ENCODE measurements at places on chromosomes 5 and 9.

DNA sequence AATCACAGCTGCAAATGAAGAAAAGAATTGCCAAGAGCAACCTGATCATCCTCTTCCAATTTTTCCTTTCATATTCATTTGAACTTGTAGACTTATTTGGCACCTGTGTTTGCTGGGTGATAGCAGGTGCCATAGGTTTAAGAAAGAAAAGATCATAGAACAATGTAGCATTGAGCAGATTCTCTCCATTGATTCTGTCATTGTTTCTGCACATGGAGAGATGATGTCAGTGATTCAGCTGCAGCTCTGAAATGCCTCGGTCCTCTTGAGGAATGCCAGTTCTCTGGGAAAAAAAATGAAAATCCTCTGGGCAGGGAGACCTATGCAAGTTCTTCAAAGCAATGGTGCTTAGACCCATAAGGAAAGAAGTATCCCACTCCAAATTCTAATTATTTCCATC, 418.1 kb upstream of the KLF4 start:
- no peak for DNase-seq

- no peak for DNase-seq
These were observed 38.9 kb downstream of the AHRR start for GRCh38 chr5:360257-361027.

- DNase-seq = no peak
These were observed 149.7 kb upstream of the IER5L start for GRCh38 chr9:129327552-129328328.

DNA sequence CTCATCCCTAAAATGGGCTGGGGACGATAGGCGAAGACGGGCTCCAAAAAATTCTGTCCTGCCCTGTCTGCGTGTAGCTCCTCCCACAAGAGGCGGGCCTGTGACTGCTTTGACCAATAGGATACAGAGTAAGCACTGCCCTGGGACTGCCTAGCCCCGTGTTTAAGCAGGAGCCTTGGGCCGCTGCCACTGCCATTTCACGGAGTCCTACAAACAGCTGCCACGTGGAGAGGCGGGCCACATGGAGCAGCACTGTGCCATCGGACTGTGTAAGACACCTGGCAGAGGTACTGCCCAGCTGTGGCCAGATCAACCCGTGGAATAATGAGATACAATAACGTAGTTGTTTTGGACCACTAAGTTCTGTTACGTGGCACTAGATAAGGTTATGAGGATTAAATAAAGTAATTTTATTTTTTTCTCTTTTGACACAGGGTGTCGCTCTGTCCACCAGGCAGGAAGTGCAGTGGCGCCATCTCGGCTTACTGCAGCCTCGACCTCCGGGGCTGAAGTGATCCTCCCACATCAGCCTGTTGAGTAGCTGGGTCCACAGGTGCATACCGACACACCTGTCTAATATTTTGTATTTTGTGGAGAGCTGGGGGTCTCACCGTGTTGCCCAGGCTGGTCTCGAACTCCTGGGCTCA, 87.2 kb downstream of the LMNB1 start:
- no peak for DNase-seq

DNA sequence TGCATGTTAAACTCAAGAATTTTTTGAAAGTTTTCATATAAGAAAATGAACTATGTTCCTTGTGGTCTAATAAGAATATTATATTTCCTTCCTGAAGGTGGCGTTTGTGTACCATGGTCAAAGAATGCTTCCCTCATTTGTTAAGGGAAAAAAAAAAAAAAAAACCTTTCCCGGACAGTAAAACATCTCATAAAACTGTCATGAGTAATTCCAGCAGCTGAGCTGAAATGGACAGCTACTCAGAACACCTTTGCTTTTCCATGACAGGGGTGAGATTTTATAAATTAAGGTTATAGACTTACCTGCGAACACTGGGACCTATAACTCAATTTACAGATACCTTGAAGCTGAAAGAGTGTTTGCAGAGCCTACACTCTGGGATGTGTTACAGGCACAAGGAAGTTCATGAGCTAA, 113.2 kb upstream of the RANBP3L start:
- DNase-seq = peak; percentile 58

- DNase-seq = no peak
These were observed 70.7 kb upstream of the DHFR start for GRCh38 chr5:80725446-80725845.

DNA sequence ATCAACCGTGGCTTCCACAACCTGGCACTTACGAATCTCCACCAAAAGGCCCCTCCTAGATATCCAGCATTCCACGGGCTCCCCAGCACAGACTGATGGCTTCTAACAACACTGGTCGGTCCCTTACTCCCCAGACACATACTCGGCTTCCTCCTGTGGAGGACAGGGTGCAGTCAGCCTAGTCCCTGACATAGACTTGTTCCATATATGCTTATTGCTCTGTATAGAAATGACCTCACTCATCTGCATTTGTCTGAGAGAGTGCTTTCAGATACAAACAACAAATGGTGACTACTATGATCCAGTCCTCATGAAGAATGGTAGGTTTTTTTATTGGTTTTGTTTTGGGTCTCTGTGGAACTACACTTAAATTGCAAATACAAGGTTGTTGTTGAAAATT, 72.4 kb downstream of the TMEM215 start:
- no peak for DNase-seq

GRCh38 chr5:78699552-78700153, 51.1 kb upstream of the LHFPL2 start:
- DNase-seq = no peak

DNA sequence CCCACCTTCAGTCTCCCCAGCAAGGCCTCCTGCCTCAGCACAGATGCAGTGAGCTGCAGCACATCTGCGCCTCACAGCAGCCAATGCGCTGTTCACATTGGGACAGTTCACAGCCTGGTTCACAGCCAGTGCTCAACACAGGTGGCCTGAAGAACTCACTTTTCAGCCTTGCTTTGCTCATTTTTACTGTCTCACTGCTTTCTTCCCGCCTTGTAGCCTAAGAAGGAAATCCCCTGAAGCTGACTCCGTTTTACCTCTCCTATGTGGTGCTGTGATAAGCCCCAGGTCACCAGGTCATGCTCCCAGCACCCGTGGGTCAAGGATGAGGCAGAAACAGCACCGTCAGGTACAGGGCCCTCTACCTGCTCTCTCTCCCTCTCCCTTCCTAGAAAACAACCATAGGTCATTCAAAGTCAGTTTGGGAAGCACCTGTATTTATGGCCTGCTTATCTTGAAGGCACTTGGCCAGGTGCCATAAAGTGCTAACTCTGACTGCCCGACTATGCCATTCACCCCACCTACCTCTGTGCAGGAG, 1.1 kb downstream of the GCNT4 start:
- no peak for DNase-seq

- DNase-seq = no peak
These were observed 226.1 kb downstream of the NR3C1 start for GRCh38 chr5:143177263-143177983.

GRCh38 chr9:116320290-116320689, 166.7 kb downstream of the PAPPA start:
- no peak for DNase-seq

GRCh38 chr9:130713286-130713960, 19.8 kb downstream of the EXOSC2 start:
- peak; percentile 37 for DNase-seq

GRCh38 chr9:127224883-127225739, 39.5 kb upstream of the GARNL3 start:
- DNase-seq = peak; percentile 41

- no peak for DNase-seq
These were observed 100.5 kb upstream of the CCDC152 start for GRCh38 chr5:42655982-42656650.

GRCh38 chr9:101037430-101037829, 8.9 kb downstream of the PLPPR1 start:
- DNase-seq = no peak

DNA sequence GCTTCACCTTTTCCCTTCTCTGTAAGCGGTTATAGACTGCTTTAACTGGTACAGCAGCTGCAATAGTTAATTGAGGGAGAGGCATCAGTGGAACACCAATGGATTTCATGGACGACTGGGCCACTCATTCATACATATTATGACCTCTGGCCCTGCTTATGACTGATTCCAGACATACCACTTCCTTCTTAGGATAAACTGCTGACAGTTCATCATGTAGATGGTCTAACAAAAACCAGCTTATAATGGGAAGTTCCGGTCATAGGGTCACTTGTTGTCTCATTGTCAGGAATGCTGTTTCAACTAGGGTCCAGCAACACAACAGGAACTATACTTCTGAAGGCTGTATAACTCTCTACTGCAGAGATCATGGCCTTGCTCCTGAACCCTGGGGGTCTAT, 265.2 kb upstream of the RASA1 start:
- DNase-seq = no peak

DNA sequence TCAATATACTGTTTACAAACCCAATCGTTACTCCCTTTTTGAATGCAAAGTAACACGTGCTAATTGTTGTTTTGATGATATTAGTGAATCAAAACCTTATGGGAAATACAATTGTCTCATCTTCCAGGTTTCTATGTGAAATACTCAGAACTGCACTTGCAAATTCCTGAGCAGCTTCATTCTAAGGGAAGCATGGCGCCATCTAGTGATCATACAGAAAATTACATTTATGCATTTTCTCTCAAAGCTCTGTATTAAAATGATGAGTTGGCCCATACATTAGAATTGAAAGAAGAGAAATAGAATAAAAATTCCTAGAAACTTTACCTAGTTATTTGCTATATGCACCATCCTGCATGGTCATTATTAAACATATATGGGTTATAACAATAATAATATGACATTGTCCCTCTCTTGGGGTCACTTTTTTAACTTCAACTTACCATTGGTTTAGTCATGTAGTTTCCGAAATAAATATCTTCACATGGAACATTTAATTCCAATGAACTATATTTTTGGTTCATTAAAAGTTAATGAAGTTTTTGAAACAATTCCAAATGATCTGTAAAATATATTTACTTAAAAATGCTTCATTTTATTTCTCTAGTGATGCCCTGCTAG, 220.0 kb downstream of the PDE4D start:
- DNase-seq = peak; percentile 70

GRCh38 chr5:82319651-82320376, 41.7 kb upstream of the RPS23 start:
- DNase-seq = no peak

- peak; percentile 28 for DNase-seq
These were observed 291.8 kb upstream of the DAB2 start for GRCh38 chr5:39716532-39717028.

DNA sequence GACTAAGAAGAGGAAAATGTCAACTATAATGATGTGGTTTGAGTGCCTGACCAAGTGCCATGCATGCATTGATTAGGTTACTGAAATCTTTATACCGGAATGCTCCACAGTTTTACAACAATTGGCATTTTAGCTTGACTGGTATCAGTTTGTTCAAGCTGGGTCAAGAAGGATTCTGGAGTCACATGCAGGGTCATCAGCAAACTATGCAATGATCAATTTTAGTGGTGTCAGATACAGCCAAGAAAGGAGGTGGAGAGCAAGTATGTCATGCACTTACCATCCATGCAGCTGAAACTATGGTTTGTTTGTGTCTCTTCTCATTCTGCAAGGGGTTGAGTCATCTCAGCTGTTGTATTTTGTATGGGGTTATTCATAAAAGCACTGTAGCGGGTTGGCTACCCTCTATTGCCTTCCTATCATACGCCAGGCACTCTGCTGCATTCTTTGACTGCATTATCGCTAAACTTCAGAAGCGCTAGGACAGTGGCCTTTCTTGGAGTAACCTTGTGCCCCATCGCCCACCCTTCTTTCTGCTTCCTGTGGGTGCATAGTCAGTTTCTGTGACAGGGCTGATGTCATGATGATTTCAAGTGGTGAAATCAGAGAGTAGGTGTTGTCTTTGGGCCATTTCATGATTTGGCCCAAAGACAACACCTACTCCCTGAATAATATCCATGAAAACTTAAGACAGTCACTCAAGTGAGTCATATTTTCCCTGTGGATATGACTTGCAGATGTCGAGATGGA, 145.4 kb downstream of the MTX3 start:
- no peak for DNase-seq
